ENCODE measurements at places on chromosomes 5 and 9. TPM values are rescaled to one million over a fixed set of nuclear protein-coding genes. Genes with fewer than 3 reads are reported as not detected.
A peak's percentile ranks its signal among the peaks of the same experiment; 100 is the strongest.

The SCGB3A2 gene
- polyA plus RNA-seq, result not detected

The ITGA2 gene
- 52.1 TPM for polyA plus RNA-seq

- no peak for DNase-seq
- peak overlapping the region; percentile 79 for H3K4me3 ChIP-seq
- no peaks in the 10 kb centered on the region for H3K27me3 ChIP-seq
- H3K27ac ChIP-seq, result peak overlapping the region; percentile 92
Measured at GRCh38 chr9:94166976-94167346, 82.7 kb downstream of the PTPDC1 start.

DNA sequence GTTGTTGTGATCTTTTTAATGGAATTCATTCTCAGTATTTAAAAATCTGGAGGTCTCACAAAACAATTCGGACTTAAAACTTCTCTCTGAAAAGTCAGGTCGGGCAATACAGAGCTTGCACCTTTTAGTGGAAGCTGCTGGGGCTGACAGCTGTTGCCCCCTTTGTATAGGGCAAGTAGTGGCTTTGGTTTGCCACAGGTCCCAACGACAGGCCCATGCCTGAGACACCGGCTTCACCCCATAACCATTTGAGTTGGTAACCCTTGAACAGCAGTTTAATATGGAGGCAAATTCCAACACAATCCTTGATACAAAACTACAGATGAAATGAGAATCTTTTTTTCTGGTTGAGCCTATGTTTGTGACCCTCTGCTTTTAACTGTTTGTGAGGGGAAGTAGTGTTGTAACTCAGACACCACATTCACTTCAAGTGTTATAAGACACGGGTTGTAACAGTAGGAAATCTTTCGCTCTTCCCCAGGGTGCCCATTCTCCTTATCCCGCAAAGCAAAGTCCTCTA is 752 bp upstream of the GLRX start:
- peaks cover 9% of the 10 kb centered on the region for H3K4me1 ChIP-seq
- no peak for DNase-seq
- no peaks in the 10 kb centered on the region for H3K36me3 ChIP-seq
- H3K27ac ChIP-seq, result peak overlapping the region; percentile 85
- H3K4me3 ChIP-seq, result 0 out of 2 replicates have a peak overlapping the region, but pooled peaks have one; percentile 90
- H3K27me3 ChIP-seq, result no peaks in the 10 kb centered on the region

GRCh38 chr9:106868565-106868964 is 5.6 kb downstream of the ZNF462 start:
- H3K27me3 ChIP-seq, result no peaks in the 10 kb centered on the region
- H3K27ac ChIP-seq, result no peak overlapping the region
- H3K36me3 ChIP-seq, result no peaks in the 10 kb centered on the region

- H3K27me3 ChIP-seq, result no peaks in the 10 kb centered on the region
- no peaks in the 10 kb centered on the region for H3K4me1 ChIP-seq
- H3K36me3 ChIP-seq, result no peaks in the 10 kb centered on the region
- DNase-seq, result no peak
- no peak overlapping the region for H3K27ac ChIP-seq
Measured at GRCh38 chr5:22542340-22542739, 310.8 kb downstream of the CDH12 start.

DNA sequence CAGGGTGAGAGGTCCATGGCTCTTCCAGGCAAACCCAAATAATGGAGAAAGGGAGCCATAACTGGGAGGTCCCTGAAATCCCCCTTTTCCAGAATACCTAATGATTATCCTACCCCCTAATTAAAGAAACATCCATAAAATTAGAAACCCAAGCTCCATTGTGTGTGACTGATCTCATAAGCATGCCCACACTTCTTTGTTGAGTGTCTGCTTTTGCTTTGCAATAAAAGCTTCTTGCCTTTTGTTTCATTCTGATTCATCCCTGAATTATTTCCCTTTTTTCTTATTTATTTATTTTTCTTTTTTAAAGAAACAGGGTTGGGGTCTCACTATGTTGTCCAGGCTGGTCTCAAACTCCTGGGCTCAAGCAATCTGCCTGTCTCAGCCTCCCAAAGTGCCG is 33.1 kb downstream of the BTF3 start:
- no peaks in the 10 kb centered on the region for H3K36me3 ChIP-seq
- H3K4me1 ChIP-seq, result peaks cover 7% of the 10 kb centered on the region
- DNase-seq, result no peak
- no peak overlapping the region for H3K4me3 ChIP-seq
- H3K27ac ChIP-seq, result no peak overlapping the region

GRCh38 chr9:127867356-127868277 is 9.9 kb downstream of the AK1 start:
- no peaks in the 10 kb centered on the region for H3K27me3 ChIP-seq
- H3K4me3 ChIP-seq, result no peak overlapping the region
- no peak overlapping the region for H3K27ac ChIP-seq
- peaks cover 12% of the 10 kb centered on the region for H3K36me3 ChIP-seq
- no peak for DNase-seq
- H3K4me1 ChIP-seq, result no peaks in the 10 kb centered on the region

- peak overlapping the region; percentile 43 for H3K27ac ChIP-seq
- no peaks in the 10 kb centered on the region for H3K36me3 ChIP-seq
- no peaks in the 10 kb centered on the region for H3K4me1 ChIP-seq
- no peaks in the 10 kb centered on the region for H3K27me3 ChIP-seq
- no peak for DNase-seq
Measured at GRCh38 chr5:5800801-5801761, 378.6 kb downstream of the ICE1 start.

The ZDHHC11B gene
- not detected for polyA plus RNA-seq

DNA sequence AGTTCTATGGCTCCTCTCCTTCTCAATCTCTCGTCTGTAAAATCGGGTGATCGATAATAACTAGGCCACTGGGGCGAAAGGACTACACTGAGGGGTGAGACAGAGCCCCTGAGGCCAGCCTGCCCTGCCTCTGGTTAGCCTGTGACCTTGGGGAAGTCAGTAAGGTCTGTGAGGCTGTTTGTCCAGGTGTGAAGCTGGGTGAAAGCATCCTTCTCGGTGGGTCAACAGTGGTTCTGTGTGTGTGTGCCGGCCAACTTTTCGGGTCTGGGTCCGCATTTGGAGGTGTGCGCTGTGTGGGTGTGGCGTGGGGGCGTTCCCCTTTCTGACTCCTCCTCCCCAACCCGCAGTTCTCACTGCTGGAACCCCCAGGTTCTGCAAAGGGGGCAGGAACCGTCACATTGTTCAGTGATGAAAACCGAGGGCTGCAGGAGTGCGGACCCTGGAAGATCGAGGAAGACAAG is 5.0 kb upstream of the RNF44 start:
- peaks cover 10% of the 10 kb centered on the region for H3K4me1 ChIP-seq
- no peaks in the 10 kb centered on the region for H3K36me3 ChIP-seq
- peak overlapping the region; percentile 65 for H3K4me3 ChIP-seq
- H3K27me3 ChIP-seq, result no peaks in the 10 kb centered on the region
- DNase-seq, result no peak

DNA sequence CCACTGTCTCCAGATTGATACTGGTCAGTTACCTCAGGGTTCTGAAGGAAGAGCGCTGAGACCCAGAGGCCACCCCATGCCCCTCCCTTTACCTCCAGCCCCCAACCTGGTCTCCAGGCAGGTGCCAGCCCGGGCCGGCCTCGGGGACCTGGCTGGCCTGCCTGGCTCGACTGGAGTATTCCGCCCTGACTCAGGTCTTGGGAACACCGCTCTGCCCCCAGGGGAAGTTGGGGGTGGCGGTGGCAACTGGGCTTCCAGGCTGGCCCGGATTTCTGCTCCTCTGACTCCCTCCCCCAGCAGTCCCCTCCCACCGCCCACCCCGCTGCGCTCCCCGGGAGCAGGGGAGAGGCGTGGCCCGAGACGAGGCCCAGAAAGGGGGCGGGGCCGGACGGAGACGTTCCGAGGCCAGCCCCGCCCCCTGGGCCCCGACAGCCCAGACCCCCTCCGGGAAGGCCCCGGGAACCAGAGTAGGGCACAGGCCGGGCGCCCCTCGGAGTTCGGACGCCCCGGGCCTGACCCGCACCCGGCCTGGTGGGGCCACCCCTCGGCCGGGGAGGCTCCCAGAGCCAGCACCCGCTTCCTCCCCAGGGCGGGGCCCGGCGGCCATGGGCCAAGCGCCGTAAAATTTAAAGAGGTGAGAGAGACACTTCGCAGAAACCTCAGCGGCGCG is 82.5 kb upstream of the ZBTB43 start:
- H3K4me3 ChIP-seq, result peak overlapping the region; percentile 52
- no peaks in the 10 kb centered on the region for H3K36me3 ChIP-seq
- peak overlapping the region; percentile 94 for H3K27ac ChIP-seq
- DNase-seq, result peak; percentile 86
- H3K4me1 ChIP-seq, result peaks cover 10% of the 10 kb centered on the region
- H3K27me3 ChIP-seq, result peaks cover 12% of the 10 kb centered on the region

- DNase-seq, result no peak
- H3K27ac ChIP-seq, result no peak overlapping the region
- H3K27me3 ChIP-seq, result no peaks in the 10 kb centered on the region
Measured at GRCh38 chr5:6439588-6440550, 8.8 kb upstream of the UBE2QL1 start.

DNA sequence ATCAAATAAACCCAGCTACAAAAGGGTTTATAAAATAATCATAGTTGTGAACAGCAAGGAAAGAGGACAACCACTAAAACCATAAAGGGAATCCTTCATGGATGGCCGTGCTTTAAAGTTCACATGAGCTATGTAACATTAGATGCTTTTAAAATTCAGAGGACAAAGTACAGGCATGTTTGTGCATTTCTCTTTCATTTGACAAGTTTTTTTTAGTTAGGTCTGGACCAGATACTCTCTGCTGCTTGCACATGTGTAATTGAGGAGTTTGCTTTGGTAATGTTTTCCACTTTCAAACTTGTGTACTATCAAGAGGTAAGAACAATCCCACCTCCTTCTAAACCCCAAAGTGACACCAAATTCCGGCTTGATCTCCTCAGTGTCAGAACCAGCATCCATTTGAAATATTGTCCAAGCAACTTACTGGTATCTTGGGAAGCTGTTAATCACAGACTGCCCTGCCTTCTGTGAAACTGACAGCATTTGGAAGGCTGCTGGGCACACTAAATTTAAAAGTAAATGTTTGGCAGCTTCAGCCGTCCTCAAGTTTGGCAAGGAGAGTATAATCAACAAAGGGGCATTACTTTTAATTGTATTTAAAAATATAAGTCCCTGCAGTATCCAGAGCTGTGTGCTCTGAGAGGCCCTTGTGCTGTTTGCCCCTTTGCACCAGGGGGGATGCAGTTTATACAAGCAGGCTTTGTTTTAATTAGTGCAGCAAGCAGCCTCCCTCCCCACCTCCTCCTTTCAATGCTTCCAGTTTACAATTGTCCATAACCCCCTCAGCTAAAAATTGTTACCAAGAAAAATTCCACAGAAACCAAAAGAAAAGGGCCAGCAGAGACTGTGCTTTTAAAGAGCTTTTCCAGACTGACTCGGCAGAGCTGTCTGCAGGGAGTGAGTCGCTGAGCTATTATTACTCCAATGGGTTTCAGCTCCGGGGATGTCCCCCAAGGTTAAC is 328.3 kb upstream of the MPDZ start:
- DNase-seq, result peak; percentile 12
- H3K27ac ChIP-seq, result no peak overlapping the region
- no peak overlapping the region for H3K4me3 ChIP-seq
- no peaks in the 10 kb centered on the region for H3K36me3 ChIP-seq
- H3K4me1 ChIP-seq, result 0 out of 2 replicates have a peak, but pooled peaks cover 6% of the 10 kb centered on the region

The CBY3 gene
- polyA plus RNA-seq, result not detected

The GABRA1 gene
- not detected for polyA plus RNA-seq

The PTGES gene
- polyA plus RNA-seq, result 3.2 TPM

- no peaks in the 10 kb centered on the region for H3K27me3 ChIP-seq
- DNase-seq, result no peak
- H3K27ac ChIP-seq, result peak overlapping the region; percentile 85
- H3K4me3 ChIP-seq, result no peak overlapping the region
Measured at GRCh38 chr5:57804007-57804444, 321.4 kb upstream of the ACTBL2 start.

The APBA1 gene
- 3.1 TPM for polyA plus RNA-seq

DNA sequence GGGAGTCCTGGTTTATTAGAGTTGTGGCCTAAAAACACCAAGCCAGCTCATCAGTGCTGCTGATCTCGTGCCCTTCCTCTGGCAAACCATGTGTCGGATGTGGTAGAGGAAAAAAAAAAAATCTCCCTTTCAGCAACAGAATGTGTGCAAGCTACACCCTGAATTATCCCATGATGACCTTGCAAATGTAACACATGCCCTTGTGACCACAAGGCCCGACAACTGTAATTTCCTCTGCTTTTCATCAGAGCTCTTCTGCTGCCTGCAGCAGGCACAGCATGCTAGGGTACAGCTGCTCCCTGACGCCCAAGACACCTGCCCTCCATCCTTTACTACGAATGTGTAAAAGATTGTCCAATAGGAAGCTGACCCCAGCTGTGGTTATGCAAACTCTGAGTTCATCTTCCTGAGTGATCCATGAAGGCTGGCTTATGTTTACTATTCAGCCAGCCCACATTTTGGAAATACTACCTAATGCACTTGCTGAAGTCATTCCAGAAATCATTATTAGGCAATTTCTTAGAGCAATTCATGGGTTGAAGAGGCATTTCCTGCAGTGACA is 14.6 kb upstream of the BNC2 start:
- H3K4me1 ChIP-seq, result no peaks in the 10 kb centered on the region
- no peak overlapping the region for H3K27ac ChIP-seq
- H3K4me3 ChIP-seq, result no peak overlapping the region
- no peaks in the 10 kb centered on the region for H3K36me3 ChIP-seq
- no peaks in the 10 kb centered on the region for H3K27me3 ChIP-seq
- peak; percentile 25 for DNase-seq

The SLC46A2 gene
- not detected for polyA plus RNA-seq

The DTWD2 gene
- 2.4 TPM for polyA plus RNA-seq

- no peak for DNase-seq
- no peak overlapping the region for H3K4me3 ChIP-seq
- H3K36me3 ChIP-seq, result no peaks in the 10 kb centered on the region
- no peaks in the 10 kb centered on the region for H3K27me3 ChIP-seq
- no peak overlapping the region for H3K27ac ChIP-seq
Measured at GRCh38 chr9:27421577-27421976, 102.5 kb upstream of the IFNK start.

DNA sequence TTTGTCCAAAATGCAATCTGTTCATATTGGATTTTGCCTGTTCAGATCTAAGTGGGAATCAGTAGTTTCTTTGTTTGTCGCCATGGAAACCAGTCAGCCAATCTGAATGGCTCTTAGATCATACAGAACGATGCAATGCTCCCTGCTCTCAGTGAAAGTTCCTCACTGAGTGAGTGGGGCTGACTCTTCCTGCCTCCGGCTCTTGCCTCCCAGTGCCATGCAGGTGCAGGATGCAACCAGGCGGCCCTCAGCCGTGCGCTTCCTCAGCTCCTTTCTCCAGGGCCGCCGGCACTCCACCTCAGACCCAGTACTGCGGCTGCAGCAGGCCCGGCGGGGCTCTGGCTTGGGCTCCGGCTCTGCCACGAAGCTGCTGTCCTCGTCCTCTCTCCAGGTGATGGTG is at the start of gene PTPDC1:
TSS of gene PTPDC1 (plus strand) at position 151 of the 400 bp plus-strand sequence. CDS start at position 218, 67 bp downstream.
- peaks cover 21% of the 10 kb centered on the region for H3K4me1 ChIP-seq
- no peaks in the 10 kb centered on the region for H3K36me3 ChIP-seq
- H3K27ac ChIP-seq, result peak within 1 kb of the TSS; percentile 71
- H3K4me3 ChIP-seq, result no peak within 1 kb of the TSS
